ENCODE measurements at places on chromosomes 11 and 22. TPM values are rescaled to one million over a fixed set of nuclear protein-coding genes. Genes with fewer than 3 reads are reported as not detected.

- DNase-seq = no peak
Measured at GRCh38 chr11:73495731-73496130, 102.2 kb downstream of the FAM168A start.

- no peak for DNase-seq
Measured at GRCh38 chr11:70510571-70510970, 112.2 kb downstream of the CTTN start.

- no peak for DNase-seq
Measured at GRCh38 chr11:68966894-68967780, 13.6 kb downstream of the MRGPRD start.

DNA sequence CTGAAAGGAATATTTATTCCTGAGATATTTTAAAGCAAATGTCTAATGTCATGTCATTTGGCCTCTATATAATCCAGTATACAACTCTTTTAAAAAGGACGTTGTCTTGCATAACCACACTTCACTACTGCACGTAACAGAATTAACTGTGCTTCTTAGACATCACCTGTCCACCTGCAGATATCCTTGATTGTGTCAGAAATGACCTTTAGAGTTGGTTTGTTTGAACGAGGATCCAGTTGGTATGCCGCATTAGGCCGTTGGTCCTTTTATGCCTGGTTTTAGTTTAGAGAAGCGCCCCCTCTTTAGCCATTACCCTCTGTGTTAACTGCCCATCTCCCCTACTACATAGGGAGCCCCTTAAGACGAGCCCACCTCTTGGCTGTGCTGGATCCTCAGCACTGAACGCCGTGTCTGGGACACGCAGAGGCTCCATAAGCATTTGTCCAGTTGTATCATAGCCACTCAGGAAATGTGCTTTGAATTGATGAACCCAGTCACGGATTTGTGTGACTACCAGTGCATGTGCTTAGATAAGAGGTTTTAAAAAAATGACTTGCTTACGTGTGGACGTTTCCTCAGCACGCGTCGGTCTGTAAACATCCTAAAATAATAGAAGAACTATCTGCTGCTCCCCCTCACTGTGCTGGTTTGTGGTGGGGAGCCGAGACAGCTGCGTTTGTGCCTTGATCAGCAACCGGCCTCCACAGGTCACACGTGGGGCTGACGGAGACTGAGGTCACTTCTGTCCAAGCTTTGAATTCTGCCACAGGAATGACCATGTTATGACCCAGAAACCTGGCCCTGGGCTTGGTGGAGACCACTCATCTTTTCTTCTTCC is 4.0 kb downstream of the MICAL2 start:
- DNase-seq = no peak

DNA sequence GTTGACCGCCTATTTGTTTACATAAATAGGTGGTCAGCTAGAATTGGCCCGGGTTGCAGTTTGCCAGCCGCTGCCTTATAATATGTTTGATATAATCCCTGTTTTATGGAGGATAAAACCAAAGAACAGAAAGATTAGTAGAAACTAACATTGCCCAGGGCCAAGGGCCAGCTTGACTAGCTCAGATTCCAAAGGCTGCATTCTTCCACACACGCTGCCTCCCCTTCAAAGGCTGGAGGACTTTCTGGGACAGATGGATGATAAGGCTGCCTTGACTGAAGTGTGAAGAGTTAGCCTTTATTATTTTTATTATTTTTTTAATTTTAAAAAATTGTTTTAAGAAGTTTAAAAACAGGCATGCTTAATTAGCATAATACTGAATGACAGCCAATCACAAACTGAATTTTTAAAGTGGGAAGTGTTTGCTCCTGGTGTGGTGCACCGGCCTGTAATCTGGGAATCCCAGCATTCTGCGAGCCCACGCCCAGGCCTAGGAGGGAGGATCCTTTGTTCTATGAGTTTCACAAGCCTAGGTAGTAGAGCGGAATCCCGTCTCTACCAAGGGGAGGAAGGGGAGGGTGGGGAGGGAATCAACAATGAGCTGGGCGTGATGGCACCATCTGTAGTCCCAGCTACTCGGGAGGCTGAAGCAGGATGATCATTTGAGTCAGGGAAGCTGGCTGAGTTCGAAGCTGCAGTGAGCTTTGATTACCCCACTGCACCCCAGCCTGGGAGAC is 114.9 kb downstream of the NAV2 start:
- no peak for DNase-seq

- DNase-seq = no peak
Measured at GRCh38 chr22:39453765-39454378, 2.9 kb upstream of the MGAT3 start.

DNA sequence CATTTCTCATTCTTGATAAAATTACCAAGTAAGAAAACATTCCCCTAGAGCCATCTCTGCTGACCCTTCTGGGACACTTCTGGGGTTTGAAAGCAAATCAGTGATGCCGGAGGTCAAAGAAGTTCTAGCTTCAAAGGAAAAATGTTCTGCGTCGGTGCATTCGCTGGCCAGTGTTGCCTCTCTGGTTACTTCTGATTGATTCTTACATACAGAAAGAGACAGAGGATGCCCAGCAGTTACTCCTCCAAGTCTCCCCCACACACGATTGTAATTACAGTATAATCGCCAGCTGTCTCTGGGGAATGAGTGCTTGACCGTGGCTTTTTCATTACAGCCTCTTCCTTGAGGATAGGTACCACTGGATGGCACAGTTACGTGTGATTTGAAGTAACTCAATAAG is 150.9 kb downstream of the SNX19 start:
- DNase-seq = peak; percentile 60

E2F8 gene
- 0.17 TPM for total RNA-seq

TCIRG1 gene
- total RNA-seq = 92.2 TPM

AIFM3 gene
- total RNA-seq = 0.92 TPM

DDIAS gene
- total RNA-seq = not detected

SAA4 gene
- not detected for total RNA-seq

VPS37C gene
- total RNA-seq = 29.1 TPM

LDLRAD3 gene
- 8.4 TPM for total RNA-seq

MS4A6E gene
- total RNA-seq = not detected

ACRV1 gene
- total RNA-seq = not detected

C11orf42 gene
- total RNA-seq = not detected

LGALS12 gene
- not detected for total RNA-seq

PSMD13 gene
- 94.3 TPM for total RNA-seq

GSTT2 gene
- not detected for total RNA-seq

MPEG1 gene
- 17.4 TPM for total RNA-seq

PAX6 gene
- total RNA-seq = 0.06 TPM

Data from esophagus muscularis mucosa (tissue), 4 donors.